EL (cell line): ENCODE measurements at places on chromosomes 1 and 21.

GRCh38 chr1:234721476-234722269 lies 111.7 kb upstream of the IRF2BP2 start:
- DNase-seq: peak; percentile 77

DNA sequence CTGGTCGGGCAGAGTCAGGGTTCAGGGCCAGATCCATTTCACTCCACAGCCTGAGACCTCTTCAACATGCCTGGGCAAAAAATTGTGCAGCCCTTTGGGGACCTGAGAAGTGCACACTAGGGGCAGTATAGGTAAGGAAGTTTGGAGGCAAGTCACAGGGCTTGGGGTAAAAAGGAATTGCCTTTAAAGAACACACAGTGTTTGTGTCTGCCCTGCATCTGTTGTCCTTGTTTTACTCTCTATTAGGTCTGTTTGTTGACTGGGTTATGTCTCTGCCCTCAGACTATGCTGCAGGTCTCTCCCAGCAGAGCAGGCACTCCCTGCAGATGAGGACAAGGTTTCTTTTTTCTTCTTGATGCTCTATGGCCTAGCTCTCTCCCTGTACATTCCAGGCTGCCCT lies 22.0 kb downstream of the LDLRAD2 start:
- DNase-seq: no peak

GRCh38 chr1:13759072-13759471 lies 59.1 kb downstream of the PRDM2 start:
- DNase-seq: no peak

GRCh38 chr1:177229781-177230180 lies 59.0 kb downstream of the BRINP2 start:
- no peak for DNase-seq

DNA sequence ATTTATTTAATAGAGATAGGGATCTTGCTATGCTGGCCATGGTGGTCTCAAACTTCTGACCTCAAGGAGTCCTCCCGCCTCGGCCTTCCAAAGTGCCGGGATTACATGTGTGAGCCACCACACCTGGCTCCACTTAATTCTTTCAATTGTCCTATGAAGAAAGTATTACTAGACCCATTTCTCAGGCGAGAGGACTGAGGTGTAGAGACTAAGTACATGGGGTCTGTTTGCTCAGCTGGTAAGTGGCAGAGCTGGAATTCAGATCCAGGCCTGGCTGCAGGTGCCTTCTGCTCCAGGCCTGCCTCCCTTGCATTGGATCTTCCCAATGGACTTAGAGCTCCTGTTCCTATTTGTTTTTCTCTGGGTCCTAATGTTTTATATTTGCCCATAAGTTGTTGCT lies 55.5 kb downstream of the HTR6 start:
- DNase-seq: no peak

- no peak for DNase-seq
Observed at GRCh38 chr1:39576016-39576657, 453 bp downstream of the PABPC4 start.

DNA sequence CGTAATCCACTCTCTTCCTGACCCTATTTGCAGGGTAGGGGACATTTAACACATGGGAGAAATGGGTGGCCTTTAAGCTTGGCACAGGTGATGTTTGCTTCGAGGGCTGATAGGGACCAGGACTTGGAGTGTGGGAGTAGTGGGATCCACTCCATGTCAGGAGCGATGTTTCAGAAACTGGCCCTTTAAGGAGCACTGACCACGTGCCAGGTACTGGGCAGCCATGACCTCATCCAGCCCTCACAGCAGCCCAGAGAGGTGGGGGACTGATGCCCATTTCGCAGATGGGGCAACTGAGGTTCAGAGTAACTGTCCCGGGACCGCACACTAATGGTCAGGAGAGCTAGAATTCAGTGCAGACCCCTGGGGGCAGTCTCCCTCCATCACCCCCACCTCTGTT lies 11.4 kb downstream of the PADI3 start:
- no peak for DNase-seq

- DNase-seq: peak; percentile 61
Observed at GRCh38 chr1:25890239-25891034, 14.9 kb upstream of the PAQR7 start.

DNA sequence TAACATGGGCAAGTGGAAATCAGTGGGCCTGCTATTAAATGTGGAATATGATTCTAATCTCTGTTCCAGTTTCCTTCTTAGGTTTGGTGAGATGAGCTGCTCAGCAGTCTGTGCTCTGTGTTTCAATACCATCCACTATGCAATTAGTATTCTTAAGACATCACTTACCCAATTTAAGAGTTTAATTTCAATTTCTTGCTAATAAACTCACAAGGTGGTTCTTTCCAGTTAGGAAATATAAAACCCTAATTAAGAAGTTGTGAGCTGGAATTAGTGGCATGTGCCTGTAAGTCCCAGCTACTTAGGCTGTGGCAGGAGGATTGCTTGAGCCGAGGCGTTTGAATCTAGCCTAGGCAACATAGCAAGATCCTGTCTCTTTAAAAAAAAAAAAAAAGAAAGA lies 51.7 kb downstream of the MPZL1 start:
- DNase-seq: no peak

GRCh38 chr1:47772960-47773682 lies 224.1 kb downstream of the TRABD2B start:
- DNase-seq: no peak

DNA sequence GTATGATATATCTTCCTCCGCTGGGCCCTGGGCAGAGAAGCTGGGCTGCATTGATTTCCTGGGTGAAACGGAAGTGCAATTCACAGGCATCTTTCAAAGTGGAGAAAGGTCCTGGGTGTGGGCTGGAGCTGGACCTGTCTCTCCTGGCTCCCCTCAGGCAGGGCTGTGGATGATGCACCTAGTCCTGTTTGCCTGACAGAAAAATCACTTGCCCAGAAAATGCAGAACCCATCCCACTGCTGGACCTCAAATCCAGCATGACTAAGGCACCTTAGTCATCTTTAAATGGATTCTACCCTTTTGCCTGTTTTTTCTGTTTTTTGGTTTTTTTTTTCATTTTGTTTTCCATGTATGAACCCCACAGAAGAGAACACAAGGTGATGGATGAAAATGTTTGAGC lies 49.7 kb downstream of the MYSM1 start:
- peak; percentile 19 for DNase-seq
